Muscle of leg (tissue), 16 donors: ENCODE measurements at places on chromosomes 6 and 20. TPM values are rescaled to one million over a fixed set of nuclear protein-coding genes. Genes with fewer than 3 reads are reported as not detected.

Gene ADGB
- 0.04 TPM for total RNA-seq

- H3K27ac ChIP-seq = no peak overlapping the region
- no peaks in the 10 kb centered on the region for H3K36me3 ChIP-seq
- H3K27me3 ChIP-seq = no peaks in the 10 kb centered on the region
Measured at GRCh38 chr6:32382757-32383420, 11.2 kb upstream of the TSBP1 start.

GRCh38 chr20:43955750-43956191 lies 41.1 kb downstream of the TOX2 start:
- no peaks in the 10 kb centered on the region for H3K36me3 ChIP-seq
- H3K4me1 ChIP-seq = peaks cover 32% of the 10 kb centered on the region
- H3K4me3 ChIP-seq = no peak overlapping the region
- H3K27me3 ChIP-seq = peaks cover 6% of the 10 kb centered on the region

GRCh38 chr6:47102331-47102730 lies 60.2 kb upstream of the ADGRF1 start:
- H3K27me3 ChIP-seq = no peaks in the 10 kb centered on the region
- no peak overlapping the region for H3K27ac ChIP-seq
- no peaks in the 10 kb centered on the region for H3K36me3 ChIP-seq
- DNase-seq = no peak
- no peak overlapping the region for H3K4me3 ChIP-seq
- peaks cover 4% of the 10 kb centered on the region for H3K4me1 ChIP-seq

DNA sequence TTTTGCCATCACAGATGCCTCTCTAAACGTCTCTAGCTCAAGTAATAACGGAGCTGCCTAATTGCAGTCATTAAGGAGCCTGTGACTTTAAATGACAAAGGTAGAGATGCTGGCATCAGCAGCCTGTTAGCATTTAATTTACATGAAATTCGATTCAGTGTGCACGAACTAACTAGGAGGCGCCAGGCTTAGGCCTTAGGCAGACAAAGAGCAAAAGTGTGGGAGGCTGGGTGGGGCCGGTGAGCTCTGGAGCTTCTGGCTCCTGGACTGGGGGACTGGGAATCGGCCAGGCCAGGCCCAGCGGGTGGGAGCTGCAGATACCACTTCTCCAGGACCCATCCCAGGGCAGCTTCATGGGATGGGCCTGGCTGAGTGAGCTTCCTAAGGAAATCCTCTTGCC lies 170.0 kb upstream of the AGPAT4 start:
- peak; percentile 41 for DNase-seq
- no peaks in the 10 kb centered on the region for H3K27me3 ChIP-seq
- H3K4me3 ChIP-seq = no peak overlapping the region
- peaks cover 32% of the 10 kb centered on the region for H3K4me1 ChIP-seq
- no peaks in the 10 kb centered on the region for H3K36me3 ChIP-seq
- H3K27ac ChIP-seq = peak overlapping the region; percentile 29

- no peak overlapping the region for H3K4me3 ChIP-seq
- no peak overlapping the region for H3K27ac ChIP-seq
- no peaks in the 10 kb centered on the region for H3K4me1 ChIP-seq
- H3K36me3 ChIP-seq = peaks cover 2% of the 10 kb centered on the region
Measured at GRCh38 chr6:148423133-148423532, 80.5 kb downstream of the SASH1 start.

- H3K4me1 ChIP-seq = no peaks in the 10 kb centered on the region
- no peak overlapping the region for H3K27ac ChIP-seq
- no peaks in the 10 kb centered on the region for H3K27me3 ChIP-seq
- no peak overlapping the region for H3K4me3 ChIP-seq
- no peaks in the 10 kb centered on the region for H3K36me3 ChIP-seq
Measured at GRCh38 chr20:14375416-14375985, 38.1 kb upstream of the FLRT3 start.

- H3K4me3 ChIP-seq = no peak overlapping the region
- no peaks in the 10 kb centered on the region for H3K27me3 ChIP-seq
- peaks cover 23% of the 10 kb centered on the region for H3K36me3 ChIP-seq
- DNase-seq = no peak
Measured at GRCh38 chr6:144476286-144476685, 191.2 kb downstream of the UTRN start.
